ENCODE measurements at places on chromosomes 7 and 10. TPM values are rescaled to one million over a fixed set of nuclear protein-coding genes. Genes with fewer than 3 reads are reported as not detected.
A peak's percentile ranks its signal among the peaks of the same experiment; 100 is the strongest.

GRCh38 chr10:119115926-119116325, 12.0 kb downstream of the DENND10 start:
- H3K4me1 ChIP-seq, result peaks cover 7% of the 10 kb centered on the region
- H3K27ac ChIP-seq, result no peak overlapping the region
- DNase-seq, result no peak
- H3K4me3 ChIP-seq, result no peak overlapping the region

PILRA gene
- 0.92 TPM for total RNA-seq

DNA sequence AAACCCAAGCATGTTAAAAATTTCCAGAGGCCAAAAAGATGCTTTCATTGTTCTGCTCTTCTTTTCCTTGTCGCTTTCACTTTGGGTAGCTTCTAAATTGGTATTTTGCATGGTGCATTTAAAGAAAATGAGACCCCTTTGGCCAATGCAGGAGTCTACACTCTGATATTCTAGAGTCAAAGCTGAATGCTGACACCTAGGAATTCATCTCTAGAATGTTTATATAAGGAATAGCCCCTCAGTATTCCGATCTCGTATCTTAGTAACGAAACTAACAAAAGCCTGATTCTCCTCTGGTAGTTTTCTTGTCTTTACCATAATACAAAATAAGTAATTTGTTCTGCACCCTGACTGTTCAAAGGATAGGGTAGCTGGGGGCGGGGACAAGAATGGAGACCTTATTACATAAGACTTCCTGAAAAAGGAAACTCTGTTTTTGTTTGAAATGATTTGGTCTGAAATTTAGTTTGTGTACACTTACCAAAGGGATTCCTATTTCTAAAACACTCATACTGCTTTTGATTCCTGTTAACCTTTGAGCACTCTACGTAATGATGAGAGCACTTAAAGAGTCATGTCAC, 17.1 kb downstream of the IKZF1 start:
- H3K4me3 ChIP-seq, result no peak overlapping the region
- no peaks in the 10 kb centered on the region for H3K36me3 ChIP-seq
- no peak for DNase-seq
- H3K4me1 ChIP-seq, result no peaks in the 10 kb centered on the region

TRIL gene
- total RNA-seq, result 0.92 TPM

- peaks cover 43% of the 10 kb centered on the region for H3K4me1 ChIP-seq
- peak overlapping the region; percentile 70 for H3K4me3 ChIP-seq
- peak overlapping the region; percentile 89 for H3K27ac ChIP-seq
- peaks cover 1% of the 10 kb centered on the region for H3K36me3 ChIP-seq
These were observed 743 bp upstream of the ZCCHC24 start for GRCh38 chr10:79445977-79446757.

GRCh38 chr7:8056439-8056838, 87.8 kb downstream of the GLCCI1 start:
- H3K4me3 ChIP-seq, result no peak overlapping the region
- no peak overlapping the region for H3K27ac ChIP-seq
- H3K36me3 ChIP-seq, result peaks cover 7% of the 10 kb centered on the region
- H3K27me3 ChIP-seq, result no peaks in the 10 kb centered on the region
- no peak for DNase-seq

GIMAP7 gene
- total RNA-seq, result not detected

TMEM225B gene
- 1.8 TPM for total RNA-seq

DNA sequence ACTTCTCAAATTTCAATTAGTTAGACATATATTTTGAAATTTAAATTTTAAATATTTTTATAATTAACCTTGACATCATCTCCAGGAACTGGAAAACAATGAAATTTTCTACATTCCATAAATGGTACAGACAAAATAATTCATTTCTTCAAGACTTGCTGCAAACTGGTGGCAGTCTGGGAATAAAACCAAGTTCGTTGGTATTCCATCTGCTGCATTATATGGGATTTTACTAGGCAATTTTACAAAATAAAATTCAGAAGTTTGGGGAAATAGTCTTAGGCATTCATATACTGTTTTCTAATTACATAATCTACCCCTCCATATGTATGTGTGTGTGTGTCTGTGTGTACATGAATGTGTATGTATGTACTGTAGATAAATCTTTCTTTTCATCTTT, 984.6 kb upstream of the KCND2 start:
- no peak overlapping the region for H3K27ac ChIP-seq
- no peak for DNase-seq
- peaks cover 5% of the 10 kb centered on the region for H3K27me3 ChIP-seq
- no peak overlapping the region for H3K4me3 ChIP-seq

DNA sequence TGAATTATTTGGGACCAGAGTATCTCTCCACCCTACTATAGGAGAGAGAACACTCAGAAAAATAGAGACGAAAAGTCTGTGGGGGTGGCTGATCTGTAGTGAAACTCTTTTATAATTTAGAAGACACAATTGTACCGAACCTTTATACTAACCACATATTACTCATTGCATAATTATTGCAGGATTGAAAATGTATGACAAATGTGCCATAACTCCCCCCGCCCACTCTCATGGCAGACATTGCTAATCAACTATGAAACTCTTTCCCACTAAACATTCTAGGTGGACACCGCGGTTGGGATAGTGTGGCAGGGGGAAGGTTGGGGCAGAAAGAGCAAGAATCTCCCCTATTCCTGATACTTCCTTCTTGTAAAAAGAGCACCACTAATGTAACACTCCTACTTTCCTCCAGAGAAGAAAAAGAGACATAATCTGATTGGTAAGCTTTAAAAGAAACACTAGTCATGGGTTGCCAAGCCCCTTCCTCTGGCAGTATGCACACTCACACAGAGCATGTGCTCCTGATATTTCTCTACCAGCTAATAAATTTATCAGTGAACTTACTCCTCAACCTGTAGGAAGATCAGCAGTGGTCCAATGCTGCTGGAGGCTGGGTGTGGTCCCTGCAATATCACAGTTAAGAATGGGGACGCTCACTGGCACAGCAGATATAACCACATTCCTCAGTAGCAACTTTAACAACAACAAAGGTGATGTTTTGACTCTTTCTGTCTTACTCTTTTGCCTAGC, 18.7 kb upstream of the ARID5B start:
- H3K4me3 ChIP-seq, result no peak overlapping the region
- H3K4me1 ChIP-seq, result peaks cover 17% of the 10 kb centered on the region
- H3K36me3 ChIP-seq, result no peaks in the 10 kb centered on the region
- H3K27me3 ChIP-seq, result no peaks in the 10 kb centered on the region
- H3K27ac ChIP-seq, result no peak overlapping the region

UBE2H gene
- total RNA-seq, result 172 TPM

DNA sequence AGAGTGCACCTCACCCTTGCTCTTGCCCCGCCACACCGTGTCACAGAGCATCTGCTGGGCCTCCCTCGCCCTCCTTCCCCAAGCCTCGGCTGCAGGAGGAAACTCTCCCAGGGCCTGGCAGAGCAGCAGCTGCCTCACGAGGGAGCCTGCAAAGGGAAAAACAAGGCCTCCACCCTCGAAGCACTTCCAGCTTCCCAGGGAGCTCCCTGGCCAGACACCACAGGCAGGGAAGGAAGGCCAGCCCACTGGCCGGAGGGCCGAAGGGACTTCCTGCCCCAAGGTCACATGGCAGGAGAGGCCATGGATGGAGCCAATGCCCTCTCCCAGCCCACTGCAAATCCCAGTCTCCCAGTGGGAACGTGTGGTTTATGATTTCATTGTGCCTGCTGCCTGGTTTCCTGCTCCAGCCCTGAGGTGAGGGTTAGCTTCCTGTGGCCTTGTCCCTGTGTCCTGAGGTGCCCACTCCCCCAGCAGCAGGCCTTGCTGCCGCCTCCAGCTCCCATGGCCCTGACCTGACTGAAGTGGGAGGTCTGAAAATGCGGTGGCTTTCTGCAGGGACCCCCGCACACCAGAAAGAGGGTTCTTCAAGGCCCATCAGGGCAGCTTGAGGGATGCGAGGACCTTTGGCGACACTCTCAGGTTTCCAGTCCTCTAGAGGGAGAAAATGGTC, 100.5 kb upstream of the PPIF start:
- H3K27ac ChIP-seq, result peak overlapping the region; percentile 57
- no peak overlapping the region for H3K4me3 ChIP-seq

FAM131B gene
- total RNA-seq, result 4.0 TPM

GRCh38 chr7:101093906-101094305, 8.6 kb downstream of the TRIM56 start:
- peaks cover 70% of the 10 kb centered on the region for H3K4me1 ChIP-seq
- peaks cover 7% of the 10 kb centered on the region for H3K36me3 ChIP-seq
- peak overlapping the region; percentile 29 for H3K4me3 ChIP-seq
- DNase-seq, result no peak
- peak overlapping the region; percentile 92 for H3K27ac ChIP-seq

NPSR1 gene
- total RNA-seq, result not detected

POLR2J gene
- 36.6 TPM for total RNA-seq

DNA sequence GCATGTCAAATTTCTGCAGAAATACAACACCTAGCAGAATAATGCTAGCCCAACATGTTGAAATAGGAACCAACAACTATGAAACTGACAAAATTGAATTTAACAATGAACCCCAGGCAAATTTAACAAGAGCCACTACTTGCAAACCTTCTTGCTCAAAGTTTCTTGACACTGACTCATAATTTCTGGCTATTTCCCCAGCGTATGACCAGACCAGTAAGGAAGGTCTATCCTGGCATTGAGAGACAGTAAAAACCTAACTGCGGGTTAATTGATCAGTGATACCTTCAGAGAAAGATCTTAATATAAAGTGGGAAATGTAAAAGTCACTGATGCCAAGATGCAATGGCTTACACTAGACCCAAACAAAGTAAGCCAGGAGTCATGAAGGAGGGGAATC, 510.1 kb downstream of the ARL4A start:
- H3K4me1 ChIP-seq, result peaks cover 12% of the 10 kb centered on the region
- H3K27ac ChIP-seq, result no peak overlapping the region
- H3K27me3 ChIP-seq, result no peaks in the 10 kb centered on the region
- no peak overlapping the region for H3K4me3 ChIP-seq
- no peak for DNase-seq

GRCh38 chr7:13333371-13333770, 645.9 kb downstream of the ARL4A start:
- peaks cover 13% of the 10 kb centered on the region for H3K4me1 ChIP-seq
- H3K4me3 ChIP-seq, result no peak overlapping the region
- H3K36me3 ChIP-seq, result no peaks in the 10 kb centered on the region
- no peak for DNase-seq

GNAT3 gene
- not detected for total RNA-seq

DNA sequence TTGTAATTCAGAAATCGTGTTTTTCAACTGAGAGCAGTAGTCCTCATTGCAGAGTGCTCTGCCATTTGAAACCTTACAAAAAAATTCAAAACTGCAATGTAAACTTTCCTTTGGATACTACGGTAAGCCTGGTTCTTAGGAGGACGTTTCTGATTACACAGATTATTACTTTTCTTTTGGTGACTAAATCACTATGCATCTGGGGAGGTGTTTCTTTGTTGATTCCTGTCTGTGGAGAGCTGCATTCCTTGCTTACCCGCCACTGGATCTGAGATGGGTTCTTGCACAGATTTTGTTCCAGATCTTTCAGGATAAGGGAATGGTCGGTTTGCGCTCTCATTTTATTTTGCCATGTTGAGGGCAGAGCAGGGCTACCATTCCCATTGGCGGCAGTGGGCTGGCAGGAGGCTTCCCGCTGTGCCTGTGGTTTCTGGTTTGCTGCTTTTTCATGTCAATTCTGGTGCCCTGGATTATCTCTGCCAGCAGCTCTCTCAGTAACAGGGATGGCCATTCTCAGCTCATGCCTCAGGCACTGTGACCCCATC, 485.1 kb downstream of the GLRX3 start:
- H3K4me3 ChIP-seq, result no peak overlapping the region
- H3K36me3 ChIP-seq, result no peaks in the 10 kb centered on the region
- no peaks in the 10 kb centered on the region for H3K27me3 ChIP-seq

FAM221A gene
- 2.3 TPM for total RNA-seq

DNA sequence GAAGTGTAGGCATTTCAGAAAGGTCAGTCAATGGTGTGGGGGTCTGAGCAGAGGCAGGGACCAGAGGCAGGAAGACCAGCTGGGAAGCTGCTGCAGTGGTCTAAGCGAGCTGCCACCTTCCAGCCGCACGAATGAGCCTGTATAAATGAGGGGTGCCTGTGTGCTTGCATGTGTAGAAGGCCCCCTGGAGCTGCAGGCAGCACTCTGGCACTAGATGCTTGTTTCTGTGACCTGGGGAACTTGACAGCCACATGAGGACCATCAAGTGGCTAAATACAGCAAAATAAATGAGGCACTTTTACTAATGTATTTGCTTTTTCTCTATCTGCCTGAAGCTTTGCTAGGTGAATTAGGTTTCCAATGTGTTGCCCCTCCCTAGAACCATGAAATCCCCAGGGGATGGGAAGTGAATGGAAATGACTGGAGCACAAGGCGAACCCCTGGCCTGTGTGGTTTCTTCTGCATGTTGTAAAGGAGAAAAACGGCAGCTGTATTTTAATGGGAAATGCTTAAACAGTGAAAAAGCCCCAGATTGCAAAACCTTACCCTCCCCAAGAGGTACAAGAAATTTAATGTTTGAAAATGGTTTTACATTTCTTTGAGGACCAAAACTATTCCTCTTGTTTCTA, 57.7 kb downstream of the PYROXD2 start:
- no peak overlapping the region for H3K4me3 ChIP-seq
- DNase-seq, result no peak
- H3K4me1 ChIP-seq, result peaks cover 24% of the 10 kb centered on the region
- no peak overlapping the region for H3K27ac ChIP-seq
- H3K36me3 ChIP-seq, result no peaks in the 10 kb centered on the region
